ENCODE measurements at places on chromosomes 2 and 18.
A peak's percentile ranks its signal among the peaks of the same experiment; 100 is the strongest.

- DNase-seq = no peak
These were observed 550.1 kb upstream of the DCC start for GRCh38 chr18:51789871-51790270.

DNA sequence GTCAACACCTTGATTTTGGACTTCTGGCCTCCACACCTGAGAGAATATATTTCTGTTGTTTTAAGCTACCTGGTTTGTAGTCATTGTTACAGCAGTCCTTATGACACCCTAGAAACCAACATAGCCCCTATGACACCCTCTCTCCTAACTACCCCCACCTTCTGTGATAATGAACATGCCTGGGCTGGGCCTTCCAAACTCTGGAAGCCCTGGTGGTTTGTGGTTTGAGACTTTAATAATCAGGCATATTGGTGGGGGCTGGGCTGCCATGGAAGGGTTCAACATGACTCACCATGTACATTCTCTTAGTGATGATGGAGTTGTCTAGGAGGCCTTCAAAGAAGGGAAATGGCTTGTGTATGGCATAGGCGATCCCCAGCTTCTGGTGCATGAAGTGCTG, 3.3 kb downstream of the SP110 start:
- DNase-seq = no peak

GRCh38 chr2:20633001-20633400, 17.9 kb downstream of the HS1BP3 start:
- no peak for DNase-seq

DNA sequence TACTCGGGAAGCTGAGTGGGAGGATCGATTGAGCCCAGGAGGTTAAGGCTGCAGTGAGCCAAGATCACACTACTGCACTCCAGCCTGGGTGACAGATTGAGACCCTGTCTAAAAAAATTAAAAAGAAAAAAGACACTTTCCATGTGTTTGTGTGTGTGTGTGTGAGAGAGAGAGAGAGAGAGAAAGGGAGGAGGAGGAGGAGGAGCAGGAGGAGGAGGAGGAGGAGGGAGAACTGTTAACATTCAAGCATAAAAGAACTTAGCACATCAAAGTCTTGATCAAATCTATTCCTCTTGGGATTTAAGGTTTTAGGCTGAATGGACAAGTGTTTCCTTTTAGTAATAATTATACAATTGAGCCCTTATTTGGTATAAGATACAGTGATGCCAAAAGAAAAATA, 75.5 kb downstream of the SPOPL start:
- DNase-seq = no peak

GRCh38 chr18:79940814-79941472, 10.5 kb downstream of the SLC66A2 start:
- DNase-seq = no peak

DNA sequence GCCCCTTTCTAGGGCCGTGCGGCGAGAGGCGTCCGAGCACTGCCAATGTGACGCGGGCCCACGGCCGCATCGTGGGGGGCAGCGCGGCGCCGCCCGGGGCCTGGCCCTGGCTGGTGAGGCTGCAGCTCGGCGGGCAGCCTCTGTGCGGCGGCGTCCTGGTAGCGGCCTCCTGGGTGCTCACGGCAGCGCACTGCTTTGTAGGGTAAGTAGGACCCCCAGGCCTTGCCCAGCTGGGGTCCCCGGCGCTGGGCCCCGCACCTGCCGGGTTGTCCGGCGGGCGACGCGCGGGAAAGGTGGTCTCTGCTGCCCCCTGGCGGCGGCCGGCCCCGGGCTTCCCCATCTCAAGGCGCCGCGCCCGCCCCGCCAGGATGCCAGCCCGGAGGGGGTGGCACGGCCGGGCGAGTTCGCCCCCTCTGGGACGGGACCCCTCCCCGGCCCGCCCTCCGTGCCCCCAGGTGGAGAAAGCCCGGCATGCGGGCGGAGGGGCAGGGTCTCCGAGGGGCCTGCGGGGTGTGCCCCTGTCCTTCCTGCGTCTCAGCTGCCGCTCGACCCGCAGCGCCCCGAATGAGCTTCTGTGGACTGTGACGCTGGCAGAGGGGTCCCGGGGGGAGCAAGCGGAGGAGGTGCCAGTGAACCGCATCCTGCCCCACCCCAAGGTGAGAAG, 1.9 kb downstream of the PRSS56 start:
- DNase-seq = peak; percentile 21

DNA sequence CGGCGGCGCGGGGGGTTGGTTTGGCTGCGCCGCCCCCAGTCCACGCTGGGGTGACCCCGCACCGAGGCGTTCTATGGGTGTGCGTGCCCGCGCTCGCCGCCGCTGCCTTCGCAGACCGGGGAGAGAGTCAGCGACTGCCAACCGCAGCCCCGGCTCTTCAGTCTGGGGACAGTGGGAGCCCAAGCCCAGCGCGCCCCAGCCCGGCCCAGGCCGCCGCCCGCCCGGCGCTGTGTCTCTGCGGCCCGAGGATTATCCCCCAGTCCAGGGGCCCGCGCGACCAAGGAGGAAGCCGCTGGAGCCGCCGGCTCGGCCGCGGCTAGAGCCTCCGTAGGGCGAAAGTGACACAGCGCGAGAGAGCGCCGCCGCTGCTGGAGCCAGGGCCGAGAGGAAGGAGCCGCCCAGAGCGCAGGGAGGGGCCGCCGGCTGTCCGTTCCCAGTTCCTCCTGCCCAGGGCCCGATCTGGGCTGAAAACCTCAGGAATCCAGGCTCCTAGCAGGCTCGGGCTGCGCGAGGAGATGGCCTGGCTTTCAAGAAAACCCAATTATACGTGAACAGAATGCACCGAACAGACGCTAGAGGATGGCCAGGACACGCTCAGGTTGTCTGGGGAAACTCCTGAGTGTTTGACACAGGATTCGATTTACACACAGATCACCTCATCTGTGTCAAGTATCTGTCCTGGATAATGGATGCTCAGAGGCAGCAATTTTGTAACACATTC, 2.4 kb downstream of the CTIF start:
- DNase-seq = peak; percentile 85

DNA sequence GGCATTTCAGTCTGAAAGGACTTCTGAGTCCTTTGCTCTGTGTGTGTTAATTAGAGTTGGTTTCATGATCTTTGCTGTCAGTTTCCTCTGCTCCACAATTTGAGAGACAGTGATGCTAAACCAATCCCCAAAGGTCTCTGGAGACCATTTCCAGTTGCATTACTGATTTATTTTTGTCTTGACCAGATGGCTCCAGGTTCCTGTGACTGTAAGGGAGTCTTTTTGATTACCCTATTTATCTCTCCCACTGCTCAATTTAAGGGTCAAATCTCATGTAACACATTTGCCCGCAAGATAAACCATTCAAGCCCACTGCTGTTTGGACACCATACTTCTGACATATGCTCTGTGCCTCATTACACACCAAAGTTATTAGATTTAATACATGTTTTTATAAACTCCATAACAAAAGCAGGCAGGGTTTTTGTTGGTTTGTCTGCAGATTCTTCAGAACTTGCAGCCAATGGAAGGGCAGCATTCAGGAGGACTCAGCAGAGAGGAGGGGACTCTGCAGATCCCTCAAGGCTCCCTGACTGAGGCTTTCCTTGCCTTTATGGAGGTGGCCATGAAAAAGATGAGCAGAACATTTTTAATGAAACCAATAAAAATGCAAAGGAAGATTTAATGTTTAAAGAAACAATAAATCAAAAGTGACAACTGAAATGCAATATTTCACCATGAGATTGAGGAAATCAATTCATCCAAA, 889.3 kb upstream of the CELF4 start:
- no peak for DNase-seq

DNA sequence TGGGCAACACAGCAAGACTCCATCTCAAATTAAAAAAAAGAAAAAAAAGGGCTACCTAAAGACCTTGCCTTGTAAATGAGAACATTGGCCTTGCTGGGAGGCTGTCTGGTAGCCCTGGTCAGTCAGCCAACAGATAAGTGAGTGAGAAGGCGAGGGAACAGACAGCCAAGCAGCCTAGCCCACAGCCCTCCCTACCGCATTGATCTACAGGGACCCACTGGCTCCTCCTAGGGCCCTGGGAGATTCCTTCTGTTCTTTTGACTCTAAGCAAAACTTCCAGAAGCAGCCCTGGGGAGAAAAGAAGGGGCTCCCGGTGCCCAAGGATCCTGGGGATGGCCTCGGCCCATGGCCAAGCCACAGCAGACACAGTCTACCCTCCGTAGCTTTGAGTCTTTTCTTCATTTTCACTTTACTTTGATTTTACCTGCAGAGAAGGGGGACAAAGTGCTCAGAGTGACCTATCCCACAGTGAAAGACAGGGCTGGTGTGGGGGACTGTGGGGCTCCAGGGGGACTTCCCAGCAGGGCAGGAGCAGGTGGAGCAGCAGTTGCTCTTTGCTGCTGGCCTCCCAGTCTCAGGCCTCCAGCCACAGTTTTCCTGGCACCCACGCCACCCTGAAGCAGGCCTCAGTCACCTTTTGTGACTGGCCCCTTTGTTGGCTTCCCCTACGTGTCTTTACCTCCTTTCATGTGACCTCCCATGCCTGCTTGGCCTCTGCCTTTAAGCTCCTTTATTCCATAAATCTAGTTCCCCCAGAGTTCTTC, 5.1 kb downstream of the CEP68 start:
- no peak for DNase-seq

GRCh38 chr2:23544589-23545295, 159.8 kb downstream of the KLHL29 start:
- no peak for DNase-seq

DNA sequence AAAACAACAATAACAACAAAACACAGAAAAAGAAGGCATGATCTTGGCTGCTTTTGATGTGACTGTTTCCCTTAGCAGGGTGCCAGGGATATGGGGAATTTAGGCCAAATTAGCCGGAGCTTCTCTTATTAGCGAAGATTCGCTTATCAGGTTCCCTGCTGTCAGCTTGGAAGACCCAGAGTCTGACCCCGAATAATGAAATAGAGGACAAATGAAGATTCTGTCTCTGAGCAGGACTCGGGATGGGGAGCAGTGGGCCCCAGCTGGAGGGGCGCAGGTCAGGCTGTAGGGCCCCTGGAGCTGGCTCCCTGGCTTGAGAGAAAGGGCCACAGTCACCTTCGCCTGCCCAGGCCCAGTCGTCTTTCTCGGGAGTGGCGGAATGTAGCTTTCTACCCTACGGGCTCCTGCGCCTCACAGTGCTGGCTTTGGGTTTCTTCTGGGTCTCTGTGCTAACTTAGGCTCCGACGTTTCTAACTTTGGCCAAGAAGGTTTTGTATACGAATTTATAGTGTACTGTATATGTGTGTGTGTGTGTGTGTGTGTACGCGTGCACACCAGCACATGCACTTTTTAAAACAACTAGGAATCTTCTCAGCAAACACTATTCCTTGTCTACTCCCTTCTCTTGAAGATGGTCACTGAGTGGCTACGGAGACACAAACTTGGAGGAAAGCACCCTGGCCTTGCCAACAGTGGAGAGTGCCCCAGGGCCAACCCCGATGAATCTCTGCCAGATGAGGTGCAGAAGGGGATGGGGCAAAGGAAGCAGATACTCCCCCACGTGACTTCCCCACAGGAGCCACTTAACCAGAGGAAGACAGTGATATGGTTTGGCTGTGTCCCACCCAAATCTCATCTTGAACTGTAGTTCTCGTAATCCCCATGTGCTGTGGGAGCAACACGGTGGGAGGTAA, 195.6 kb upstream of the COPS8 start:
- DNase-seq = no peak
